ENCODE measurements at places on chromosomes 13 and 19.

GRCh38 chr13:67119481-67119894 is 110.6 kb downstream of the PCDH9 start:
- DNase-seq = no peak

DNA sequence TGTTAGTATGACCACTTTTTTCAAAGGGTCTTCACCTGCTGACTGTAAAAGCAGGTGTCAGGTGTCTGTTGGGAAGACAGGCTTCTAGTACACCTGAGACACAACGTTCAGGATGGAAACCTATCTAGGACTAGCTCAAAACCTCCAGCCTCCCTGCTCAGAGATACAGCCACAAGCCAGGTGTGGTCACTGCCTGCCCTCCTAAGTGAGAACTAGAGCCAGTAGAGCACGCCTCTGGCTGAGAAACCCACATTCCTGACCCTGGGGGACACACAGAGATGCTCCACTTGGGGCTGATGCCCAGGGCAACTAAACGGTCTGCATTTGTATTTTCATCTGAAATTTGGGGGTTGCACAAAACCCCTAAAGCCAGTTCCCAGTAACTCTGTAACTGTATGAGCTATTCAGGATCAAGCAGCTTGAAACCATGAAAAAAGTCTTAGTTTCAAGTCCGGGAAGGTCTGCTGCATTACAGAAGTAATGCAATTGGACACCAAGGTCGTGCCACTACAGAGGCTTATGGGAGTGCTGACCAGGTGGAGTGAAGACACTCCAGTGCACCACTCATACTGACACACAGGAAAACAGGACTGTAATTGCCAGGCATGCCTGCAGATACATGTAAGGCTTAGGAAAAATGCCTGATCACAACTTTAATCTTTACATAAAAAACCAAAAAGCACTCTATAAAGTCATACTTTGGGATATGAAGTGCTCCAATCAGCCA is 27.8 kb downstream of the ANKRD10 start:
- DNase-seq = no peak

DNA sequence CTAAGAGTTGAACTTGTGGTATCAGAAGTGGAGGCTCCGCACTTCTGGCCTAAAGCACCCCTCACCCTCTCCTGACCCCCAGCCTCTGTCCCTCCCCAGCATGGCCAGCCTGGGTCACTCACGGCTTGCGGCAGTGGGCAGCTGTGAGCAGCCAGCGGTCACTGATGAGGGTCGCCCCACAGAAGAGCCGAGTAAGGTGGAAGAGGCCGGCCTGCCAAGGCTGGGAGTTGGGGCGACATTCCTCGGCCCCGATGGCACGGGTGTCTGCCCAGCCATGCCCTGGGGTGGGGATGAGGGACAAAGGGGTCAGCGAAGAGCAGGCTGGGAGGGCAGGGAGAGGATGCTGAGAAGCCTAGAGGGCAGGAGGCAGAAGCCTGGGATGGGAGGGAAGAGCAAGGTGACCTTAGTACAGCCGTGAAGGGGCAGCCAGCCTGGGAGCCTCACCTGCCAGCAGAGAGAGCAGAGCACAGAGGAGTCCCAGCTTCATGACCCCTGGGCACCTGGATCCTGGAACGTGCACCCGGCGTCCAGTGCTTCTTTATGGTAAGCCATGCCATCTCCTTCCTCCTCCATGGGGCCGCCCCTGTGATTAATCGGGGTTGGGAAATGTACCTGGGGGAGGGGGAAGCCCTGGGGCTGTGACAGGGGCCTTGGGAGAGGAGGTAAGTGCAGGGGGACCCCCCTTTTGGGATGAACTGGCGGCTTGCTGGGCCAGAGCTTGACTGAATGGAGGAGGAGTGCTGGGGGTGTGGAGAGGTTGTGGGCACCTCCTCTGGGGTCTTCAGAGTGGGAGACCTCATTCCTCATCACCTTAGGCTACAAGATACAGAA is 7.9 kb upstream of the KLK8 start:
- no peak for DNase-seq

DNA sequence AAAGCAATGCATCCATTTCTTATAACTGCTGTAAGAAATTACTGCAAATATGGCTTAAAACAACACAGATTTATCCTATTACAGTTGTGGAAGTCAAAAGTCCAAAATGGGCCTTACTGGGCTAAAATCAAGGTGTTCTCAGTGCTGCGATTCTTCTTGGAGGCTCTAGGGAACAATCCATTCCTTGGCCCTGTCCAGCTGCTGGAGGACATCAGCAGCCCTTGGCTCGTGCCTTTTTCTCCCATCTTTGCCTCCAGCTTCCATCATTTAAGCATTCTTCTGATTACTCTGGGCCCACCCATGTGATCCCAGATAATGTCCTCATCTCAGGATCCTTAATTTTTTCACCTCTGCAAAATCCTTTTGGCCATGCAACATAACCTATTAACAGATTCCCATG is 607.1 kb downstream of the DCT start:
- no peak for DNase-seq

- no peak for DNase-seq
These were observed 12.4 kb upstream of the MICU2 start for GRCh38 chr13:21616205-21616866.

DNA sequence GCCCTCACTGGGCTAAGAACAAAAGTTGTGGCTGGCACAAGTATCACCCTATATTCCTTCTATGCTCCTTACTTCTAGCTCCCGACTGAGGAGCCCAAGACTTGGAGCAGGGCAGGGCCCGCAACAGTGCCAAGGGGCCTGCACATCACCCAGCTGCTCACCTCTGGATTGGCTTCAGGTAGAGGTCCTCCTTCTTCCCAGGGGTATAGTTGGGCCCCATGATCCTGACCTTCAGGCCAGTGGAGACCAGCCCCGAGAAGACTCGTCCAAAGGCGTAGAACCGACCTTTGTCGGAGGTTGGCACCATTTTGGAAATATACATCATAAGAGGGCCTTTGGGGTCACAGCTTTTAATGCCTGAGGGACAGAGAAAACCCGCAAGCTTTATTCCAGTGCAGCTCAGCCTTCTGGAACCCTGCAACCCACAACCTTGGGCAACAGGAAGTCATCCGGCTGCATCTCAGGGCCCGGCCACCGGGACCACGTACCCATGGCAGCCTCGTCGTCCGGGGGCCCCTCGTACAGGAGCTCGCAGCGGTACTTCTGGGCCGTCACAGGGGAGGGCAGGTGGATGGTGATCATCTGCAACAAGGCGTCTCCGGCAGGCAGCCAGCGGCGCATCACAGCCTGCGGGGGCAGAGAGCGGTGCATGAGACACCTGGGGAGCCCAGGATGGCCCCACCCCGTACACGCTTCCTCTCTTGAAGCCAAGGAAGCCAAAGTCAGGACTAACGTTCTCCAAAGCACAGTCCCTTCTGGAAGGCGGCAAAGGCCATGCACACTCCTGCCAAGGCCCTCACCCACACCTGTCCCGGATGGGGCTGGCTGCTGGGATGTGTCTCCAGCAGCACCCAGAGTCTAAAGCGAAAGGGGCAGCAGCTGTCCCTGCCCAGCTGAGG is 4.7 kb downstream of the EEF2 start:
- no peak for DNase-seq

- no peak for DNase-seq
These were observed 14.2 kb downstream of the CACNA1A start for GRCh38 chr19:13492128-13492527.

- DNase-seq = peak; percentile 2
These were observed 208.3 kb upstream of the PCDH9 start for GRCh38 chr13:67438465-67438864.

DNA sequence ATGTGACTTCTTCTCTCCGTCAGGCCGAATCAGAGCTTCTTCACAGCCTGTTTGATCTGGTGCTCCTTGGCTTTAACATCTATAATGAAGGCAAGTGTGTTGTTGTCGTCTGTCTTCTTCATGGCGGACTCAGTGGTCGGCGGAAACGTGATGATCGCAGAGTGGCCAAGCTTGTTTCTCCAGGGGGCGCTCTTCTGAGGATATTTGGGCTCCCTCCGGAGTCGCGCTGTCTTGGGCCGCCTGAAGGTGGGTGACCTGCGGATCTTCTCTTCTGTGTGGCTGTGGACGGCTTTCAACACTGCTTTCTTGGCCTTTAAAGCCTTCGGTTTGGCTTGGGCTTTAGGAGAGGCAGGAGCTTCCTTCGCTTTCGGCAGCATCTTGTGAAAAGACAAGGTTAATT is 9.8 kb downstream of the TPRX1 start:
- no peak for DNase-seq

DNA sequence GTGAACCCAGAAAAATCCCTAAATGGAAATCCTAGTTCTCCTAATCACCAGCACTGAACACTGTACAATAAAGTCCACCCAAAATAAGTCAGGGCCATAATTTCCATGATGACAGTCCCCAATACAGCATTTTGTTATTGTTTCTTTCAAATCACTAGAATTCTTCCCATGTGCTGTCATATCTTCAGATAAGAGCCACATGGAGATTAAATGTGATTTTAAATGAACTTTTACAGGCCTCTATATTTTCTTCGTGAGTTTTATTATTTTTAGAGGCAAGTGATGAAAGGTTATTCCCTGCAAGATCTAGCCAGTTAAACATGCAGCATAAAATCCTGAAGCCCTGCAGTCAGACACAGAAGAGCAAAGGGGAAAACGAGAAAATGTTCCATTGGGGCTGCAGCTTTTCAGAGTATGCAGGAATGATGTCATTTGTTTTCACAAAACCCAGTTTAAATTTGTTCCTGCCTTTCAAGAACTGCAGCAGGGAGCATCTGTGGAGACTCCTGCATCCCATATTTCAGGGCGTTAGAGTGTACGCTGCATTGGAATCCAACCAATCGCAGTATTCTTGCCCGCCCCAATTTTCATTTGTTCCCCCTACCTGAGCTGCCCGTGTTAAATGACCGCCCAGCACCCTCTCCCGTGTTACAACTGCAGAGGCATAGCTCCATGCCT is 167.2 kb upstream of the KLF12 start:
- no peak for DNase-seq
